ENCODE measurements at places on chromosomes 4 and X.

GRCh38 chr4:39279416-39279815 lies 86.7 kb downstream of the RFC1 start:
- DNase-seq, result no peak

DNA sequence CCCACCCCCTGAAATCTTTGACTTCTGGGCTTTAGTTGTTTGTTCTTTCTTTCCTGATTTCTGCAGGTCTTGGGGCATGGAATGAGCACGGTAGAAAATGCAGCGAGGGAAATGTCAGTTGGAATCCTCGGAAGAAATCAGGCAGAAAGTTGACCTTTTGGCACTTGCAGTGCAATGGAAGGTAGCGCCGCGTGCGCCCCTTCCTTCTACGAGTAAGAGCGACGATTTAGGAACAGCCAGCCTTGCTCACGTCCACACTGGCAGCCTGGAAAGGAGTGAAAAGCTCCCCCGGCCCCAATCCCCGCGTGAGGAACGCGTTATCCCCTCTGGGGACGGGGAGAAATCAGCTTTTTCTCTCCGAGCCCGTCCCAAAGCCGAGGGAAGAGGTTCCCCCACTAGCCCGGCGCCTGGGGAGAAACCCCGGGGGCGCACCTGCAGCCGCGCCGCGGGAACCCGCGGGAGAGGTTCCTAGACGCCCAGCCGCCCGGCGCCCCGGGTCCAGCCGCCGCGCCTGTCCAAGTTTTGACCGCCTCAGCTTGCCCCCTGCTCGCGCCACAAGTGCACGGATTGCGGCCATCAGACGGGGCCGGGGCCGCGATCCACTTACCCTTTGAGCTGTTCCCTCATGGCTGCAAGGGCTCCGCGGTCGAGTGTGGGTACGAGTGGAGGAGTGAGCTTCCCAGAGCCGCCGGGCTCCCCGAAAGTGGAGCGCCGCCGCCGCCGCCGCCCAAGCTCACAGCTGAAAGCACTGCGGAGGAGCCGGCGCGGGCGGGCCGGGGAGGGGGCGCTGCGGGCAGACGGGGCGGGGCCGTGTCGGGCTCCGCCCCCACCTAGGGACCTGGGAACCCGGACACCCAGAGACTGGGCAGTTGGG lies 194.6 kb upstream of the FTHL17 start:
- DNase-seq, result peak; percentile 12

DNA sequence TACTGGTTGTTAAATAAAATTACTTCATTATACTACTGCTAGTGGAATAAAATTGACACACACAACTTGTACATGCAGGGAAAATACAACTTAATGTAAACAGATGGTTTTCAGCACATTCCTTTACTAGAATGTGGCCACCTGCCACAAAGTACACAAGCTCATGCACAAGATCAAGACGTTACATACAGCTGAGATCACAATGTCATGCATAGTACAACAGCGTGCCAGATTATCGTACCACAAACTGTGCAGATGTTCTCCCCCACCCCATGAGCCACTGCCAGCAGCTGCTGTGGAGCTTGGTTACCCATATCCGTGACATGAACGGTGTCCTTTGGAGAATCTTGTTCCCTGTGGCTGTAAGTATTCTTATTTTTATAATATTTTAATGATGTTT lies 27.7 kb downstream of the FBXO8 start:
- DNase-seq, result no peak

DNA sequence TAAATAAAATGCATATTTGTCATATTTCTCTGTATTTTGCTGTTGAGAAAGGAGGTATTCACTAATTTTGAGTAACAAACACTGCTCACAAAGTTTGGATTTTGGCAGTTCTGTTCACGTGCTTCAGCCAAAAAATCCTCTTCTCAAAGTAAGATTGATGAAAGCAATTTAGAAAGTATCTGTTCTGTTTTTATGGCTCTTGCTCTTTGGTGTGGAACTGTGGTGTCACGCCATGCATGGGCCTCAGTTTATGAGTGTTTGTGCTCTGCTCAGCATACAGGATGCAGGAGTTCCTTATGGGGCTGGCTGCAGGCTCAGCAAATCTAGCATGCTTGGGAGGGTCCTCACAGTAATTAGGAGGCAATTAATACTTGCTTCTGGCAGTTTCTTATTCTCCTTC lies 3.3 kb downstream of the HTT start:
- no peak for DNase-seq

DNA sequence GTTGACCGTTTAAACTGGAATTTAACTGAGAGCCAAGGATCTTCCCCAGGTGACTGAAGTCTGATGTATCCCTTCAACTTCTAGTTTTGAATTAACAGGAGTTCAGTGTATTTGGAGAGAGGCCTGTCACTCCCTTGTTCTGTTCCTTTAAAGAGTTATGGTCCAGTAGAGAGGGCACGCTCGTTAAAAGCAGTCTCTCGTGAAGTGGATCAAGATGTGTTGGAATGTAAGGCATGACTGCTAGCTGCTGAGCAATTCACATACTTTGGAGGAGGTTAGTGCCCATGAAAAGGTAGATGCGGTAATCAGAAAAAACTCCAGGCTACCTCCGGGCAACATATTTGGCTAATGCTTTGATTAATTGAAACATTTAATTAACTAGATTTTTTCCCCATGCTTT lies 65.7 kb downstream of the SHROOM2 start:
- DNase-seq, result no peak

GRCh38 chrX:46792810-46793188 lies 33.9 kb upstream of the SLC9A7 start:
- no peak for DNase-seq

GRCh38 chr4:152591876-152592275 lies 56.0 kb upstream of the FBXW7 start:
- DNase-seq, result no peak

GRCh38 chr4:77093401-77093800 lies 17.6 kb upstream of the CCNI start:
- no peak for DNase-seq

DNA sequence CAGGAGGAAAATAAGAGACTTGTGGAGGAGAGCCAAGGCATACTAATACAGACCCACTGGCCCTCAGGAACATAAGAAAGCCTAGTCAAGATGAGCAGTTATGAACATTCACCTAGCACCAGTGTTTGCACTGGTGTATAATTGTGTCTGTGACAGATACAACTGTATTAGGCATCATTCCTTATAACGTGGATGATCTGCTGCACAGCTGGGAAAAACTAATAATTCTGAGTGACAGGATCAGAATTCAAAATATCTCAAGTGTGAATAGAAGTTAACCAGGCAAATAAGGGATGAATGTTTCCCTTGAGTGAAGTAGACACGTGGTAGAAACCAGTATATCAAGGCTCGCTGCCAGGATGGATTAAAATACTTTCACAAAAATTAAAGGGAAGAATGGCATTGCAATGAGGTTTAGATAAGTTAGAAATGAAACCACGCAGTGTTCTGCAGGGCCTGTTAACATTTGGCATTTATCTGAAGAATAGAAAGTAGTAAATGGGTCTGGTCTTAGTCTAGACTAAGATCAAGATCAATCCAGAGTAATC lies 325.9 kb downstream of the EPHA5 start:
- no peak for DNase-seq

- DNase-seq, result no peak
These were observed 43.0 kb downstream of the PDHA1 start for GRCh38 chrX:19386679-19387078.

DNA sequence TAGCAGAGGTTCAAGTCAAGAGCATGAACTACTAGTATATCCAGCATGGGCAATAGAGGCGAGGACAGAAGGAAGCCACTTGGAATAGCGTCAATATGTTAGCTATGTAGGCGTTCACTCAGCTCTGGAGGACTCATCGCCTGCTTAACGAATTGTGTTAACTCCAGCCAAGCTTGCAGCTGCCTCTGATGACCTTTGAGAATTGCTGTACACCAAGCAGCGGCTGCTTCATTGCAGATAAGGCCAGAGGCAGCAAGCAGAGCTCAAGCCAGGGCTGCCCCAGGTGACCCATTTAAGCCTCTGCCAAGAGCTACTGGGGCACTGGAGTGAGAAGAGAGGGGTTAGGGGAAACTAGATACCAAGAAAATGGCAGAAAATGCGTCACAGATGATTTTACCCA lies 160.2 kb upstream of the IGFBP7 start:
- no peak for DNase-seq

GRCh38 chrX:106901781-106902219 lies 1.3 kb downstream of the RIPPLY1 start:
- no peak for DNase-seq

DNA sequence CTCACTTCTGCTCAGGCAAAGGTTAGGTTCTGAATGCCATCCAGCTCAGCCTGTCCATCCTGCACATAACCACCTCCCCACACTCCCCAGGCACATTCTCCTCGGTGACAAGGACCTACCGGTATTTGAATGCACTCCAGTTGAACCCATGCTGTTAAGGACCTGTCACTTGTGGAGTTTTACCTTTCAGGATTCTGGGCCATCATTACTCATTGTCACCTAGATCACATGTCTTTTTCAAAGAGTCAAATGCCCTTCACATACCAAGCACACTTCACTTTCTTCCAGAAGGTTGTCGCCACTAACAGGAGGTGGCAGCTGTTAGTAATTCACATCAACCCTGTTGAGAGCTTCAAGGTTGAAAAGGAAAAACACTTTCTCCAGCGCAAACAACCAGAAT lies 218.3 kb downstream of the SOWAHB start:
- DNase-seq, result no peak

GRCh38 chr4:20496068-20496467 lies 204.2 kb upstream of the PACRGL start:
- DNase-seq, result no peak

- DNase-seq, result no peak
These were observed 102.4 kb upstream of the SPIN4 start for GRCh38 chrX:63453571-63453970.

- DNase-seq, result no peak
These were observed 15.6 kb upstream of the DCHS2 start for GRCh38 chr4:154507156-154507555.

DNA sequence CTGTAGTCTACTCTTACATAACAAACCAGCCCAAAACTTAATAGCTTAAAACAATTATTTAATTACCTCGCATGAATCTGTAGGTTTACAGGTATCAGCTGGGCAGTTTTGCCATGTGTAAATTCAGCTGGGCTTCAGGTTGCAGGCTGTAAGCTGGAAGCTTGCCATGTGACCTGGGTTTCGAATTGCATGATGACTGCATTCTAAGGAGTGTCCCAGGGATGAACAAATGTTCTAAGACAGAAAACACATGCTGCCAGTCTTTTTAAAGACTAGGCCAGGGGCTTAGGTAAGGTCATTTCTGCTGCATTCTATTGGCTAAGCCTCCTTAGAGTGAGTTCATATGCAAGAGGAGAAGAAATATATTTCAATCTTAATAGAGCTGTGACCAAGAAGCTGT lies 44.8 kb downstream of the GRIA2 start:
- DNase-seq, result no peak

DNA sequence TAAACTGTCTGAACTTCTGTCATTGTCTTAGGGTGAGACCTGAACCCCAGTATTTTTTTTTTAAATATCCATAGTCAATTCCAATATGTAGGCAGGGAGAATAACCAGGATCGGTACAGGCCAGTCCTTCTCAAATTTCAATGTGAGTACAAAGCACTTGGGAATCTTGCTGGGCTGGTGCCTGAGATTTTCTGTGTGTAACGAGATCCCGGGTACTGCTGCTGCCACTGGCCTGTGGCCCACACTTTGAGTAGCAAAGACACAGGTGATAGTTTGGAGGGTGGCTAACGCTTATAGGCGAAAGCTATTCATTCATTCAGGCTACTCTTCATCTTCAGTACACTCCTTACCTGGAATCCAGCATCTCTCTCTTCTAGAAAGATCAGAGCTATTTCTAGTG lies 923.6 kb upstream of the TENM3 start:
- peak; percentile 38 for DNase-seq
